Activated T-cell treated with anti-CD3 and anti-CD28 coated beads for 24 hours (primary cell): ENCODE measurements at places on chromosomes 11 and 22.

GRCh38 chr11:63369971-63370588 is 495 bp downstream of the SLC22A9 start:
- no peak for DNase-seq

DNA sequence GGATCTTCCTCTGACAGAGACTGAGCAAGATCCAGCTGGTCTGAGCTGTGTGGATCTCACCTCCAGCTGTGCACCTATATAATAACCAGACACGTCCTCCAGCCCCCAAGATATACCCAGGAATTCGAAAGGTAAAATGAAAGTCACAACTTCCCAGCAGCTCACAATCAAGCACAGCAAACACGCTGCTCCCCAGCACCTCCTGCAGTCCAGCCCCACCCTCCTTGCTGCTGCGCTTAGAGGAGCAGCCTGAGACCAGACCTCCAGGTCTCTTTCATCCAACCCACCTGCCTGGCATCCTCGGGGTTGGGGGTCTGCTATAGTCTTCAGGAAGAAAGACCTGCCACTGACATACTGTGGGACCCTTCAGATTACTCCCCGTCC is 3.0 kb upstream of the APOL4 start:
- no peak for DNase-seq

DNA sequence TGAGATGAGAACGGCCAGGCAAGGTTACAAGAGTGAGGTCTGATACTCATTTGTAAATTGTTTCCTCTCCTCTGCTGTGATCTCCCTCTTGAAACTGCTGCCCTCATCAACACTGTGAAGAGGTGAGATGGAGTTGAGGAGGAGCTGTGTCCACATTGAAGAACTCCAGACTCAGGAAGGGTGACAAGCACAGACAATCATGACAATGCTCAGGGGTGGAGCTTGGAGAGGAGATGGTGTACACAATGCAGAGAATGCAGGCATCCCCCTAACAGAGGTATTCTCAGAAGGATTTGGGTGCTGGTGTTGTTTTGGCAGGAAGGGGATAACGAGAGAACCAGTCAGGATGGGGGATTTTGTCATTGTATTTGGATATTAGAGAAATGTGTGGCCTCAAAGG is 21.5 kb upstream of the MMP7 start:
- no peak for DNase-seq

DNA sequence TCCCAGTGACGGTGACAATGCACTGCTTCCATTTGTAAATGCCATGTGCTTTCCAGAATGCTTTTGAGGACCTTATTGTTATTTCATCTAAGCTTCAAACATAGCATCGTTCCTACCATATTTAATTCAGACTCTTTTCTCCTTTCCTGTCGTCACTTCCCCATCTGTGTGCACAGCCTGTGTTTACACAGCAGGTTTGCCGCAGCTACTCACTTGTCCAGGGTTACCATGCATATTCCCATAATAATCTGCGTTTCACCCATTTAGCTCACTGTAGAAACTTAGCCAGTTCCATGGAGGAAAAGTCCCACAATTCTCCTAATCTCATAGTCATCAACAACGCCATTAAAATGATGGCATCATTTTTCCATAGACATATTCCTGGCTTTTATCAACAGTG is 48.0 kb downstream of the FLI1 start:
- no peak for DNase-seq

DNA sequence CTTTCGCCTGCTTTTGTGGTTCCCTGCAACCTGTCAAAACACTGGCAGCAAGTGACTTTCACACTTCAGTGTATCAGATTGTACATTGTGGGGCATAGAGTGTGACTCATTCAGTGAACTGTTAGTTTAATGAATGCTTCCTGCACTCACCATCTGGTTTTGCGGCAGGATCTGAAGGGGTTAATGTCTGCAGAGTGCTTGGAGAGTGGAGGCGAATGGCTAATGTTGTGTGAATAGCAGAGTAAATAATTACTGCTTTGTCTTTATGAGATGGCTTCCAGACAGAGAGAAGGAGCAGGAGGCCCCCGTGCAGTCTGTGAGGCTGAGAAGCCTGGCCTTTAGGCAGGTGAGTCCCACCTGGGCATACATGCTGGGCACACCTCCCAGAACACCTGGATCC is 454.3 kb upstream of the KIRREL3 start:
- no peak for DNase-seq

DNA sequence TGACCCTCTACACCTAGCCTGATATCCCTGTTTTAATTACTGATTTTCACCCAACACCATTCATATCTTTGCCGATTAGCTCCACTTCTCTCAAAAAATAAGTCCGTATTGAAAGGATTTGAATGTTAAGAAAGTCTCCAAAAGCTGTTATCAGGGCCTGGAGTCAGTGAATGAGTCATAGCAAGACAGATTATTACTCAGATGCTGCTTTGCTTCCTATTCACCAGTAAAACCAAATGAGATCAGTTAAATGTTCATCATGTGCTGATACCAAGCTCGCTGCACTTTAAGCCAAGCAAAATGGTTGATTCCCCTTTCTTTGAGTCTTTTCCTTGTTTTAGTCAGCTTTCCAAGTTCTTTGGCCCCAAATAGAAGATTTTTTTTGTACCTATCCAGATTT is 228.4 kb downstream of the FAT3 start:
- no peak for DNase-seq

- DNase-seq, result no peak
Measured at GRCh38 chr11:126366064-126366822, 10.8 kb downstream of the ST3GAL4 start.

- no peak for DNase-seq
Measured at GRCh38 chr11:15707971-15708370, 593.2 kb downstream of the INSC start.

DNA sequence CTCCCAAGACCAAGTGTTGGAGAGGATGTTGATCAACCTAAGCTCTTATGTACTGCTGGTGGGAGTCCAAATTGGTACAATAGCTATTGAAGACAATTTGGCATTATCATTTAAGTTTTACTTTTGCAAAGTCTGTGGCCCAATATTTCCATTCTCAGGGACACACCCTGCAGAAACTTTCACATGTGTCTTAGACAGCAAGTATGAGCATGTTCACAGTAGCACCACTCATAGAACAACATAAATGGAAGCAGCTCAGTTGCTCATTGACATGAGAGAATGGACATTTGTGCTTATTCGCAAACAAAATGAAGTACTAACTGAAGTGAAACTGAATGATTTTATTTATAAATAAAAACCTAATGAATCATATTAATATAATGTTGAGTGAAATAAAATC is 135.5 kb downstream of the NOX4 start:
- DNase-seq, result no peak

- DNase-seq, result no peak
Measured at GRCh38 chr11:69462106-69462951, 19.1 kb upstream of the LINC01488 start.

GRCh38 chr11:83070731-83071566 is 748 bp downstream of the RAB30 start:
- DNase-seq, result no peak

DNA sequence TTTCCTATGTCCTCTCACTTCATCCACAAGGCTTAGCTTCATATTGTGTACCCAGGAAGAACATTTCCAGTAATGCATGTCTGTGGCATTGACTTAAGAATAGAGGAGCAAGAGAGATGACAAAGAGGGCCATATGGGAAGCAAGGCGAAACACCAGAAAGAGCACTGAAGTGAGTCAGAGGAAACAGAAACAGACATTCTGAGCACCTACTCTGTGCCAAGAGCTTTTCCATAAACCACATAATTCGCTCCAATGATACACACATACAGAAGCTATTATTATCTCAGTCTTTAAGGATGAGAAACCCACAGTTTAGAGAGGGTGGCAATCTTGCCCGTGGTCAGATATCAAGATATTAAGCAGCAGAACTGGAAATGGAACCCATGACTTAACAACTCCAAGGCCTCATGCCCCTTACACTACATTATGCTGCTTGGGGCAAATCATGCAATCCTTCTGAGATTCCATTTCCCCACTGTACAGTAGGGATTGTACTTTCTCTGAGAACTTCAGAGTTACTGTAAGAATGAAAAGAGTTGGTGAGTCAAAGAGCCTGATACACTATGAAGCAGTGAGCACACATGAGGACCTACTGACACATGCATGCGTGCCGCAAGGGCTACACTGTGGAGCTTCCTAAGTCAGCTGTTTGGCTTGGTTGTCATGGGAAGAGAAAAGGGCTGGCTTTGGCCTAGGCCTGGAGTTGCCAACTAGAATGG is 126.6 kb downstream of the KCNC1 start:
- DNase-seq, result no peak

- no peak for DNase-seq
Measured at GRCh38 chr11:94424011-94424410, 22.8 kb upstream of the GPR83 start.

DNA sequence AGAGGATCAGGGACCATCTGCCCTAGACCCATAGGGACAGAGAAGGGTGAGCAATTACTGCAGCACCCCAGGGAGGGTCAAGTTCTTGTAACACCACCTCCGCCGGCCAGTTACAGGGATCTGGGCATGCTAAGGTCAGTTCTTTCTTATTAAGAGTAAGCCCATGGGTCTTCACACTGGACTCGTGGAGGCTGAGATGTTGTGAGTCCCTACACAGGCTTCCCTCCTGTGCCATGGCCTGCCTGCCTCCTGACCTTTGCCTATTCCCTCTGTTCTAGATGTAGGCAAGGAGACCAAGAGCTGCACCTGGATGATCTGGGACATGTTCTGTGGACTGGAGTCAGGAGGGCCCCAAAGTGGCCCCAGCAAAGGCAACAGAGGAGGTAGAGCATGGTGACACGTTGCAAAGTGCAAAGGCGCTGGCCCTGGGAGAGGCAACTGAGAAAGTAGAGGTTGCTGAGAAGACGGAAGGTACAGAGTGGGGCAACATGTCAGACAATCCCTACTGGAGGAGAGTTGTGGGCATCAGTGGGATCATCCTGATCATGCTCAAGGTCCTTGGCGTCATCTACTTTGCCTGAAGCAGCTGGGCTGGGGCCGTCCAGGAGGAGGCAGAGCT is 16.3 kb upstream of the GNAZ start:
- DNase-seq, result no peak

DNA sequence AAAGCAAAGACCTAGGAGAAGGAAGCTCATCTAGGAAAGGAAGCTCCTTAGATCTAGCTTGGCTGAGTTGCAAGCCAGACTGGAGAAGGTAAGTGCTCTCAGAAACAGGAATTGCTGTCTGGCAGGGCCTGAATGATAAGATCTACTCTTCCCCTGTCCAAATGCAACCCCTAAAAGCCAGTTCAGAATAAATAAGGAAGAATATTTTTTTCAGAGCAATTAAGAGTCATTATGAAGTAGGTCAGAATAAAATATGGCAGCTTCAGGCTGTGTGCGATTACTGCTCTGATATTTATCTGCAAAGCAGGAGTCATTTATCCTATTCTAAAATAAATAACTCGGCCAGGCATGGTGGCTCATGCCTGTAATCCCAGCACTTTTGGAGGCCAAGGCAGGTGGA is 82.1 kb downstream of the PIWIL4 start:
- DNase-seq, result no peak

- peak; percentile 65 for DNase-seq
Measured at GRCh38 chr22:26679003-26679629, 21.7 kb downstream of the MIAT start.

GRCh38 chr11:70667767-70668166 is 269.4 kb downstream of the CTTN start:
- DNase-seq, result no peak

- DNase-seq, result no peak
Measured at GRCh38 chr11:31969359-31969702, 121.5 kb upstream of the RCN1 start.

DNA sequence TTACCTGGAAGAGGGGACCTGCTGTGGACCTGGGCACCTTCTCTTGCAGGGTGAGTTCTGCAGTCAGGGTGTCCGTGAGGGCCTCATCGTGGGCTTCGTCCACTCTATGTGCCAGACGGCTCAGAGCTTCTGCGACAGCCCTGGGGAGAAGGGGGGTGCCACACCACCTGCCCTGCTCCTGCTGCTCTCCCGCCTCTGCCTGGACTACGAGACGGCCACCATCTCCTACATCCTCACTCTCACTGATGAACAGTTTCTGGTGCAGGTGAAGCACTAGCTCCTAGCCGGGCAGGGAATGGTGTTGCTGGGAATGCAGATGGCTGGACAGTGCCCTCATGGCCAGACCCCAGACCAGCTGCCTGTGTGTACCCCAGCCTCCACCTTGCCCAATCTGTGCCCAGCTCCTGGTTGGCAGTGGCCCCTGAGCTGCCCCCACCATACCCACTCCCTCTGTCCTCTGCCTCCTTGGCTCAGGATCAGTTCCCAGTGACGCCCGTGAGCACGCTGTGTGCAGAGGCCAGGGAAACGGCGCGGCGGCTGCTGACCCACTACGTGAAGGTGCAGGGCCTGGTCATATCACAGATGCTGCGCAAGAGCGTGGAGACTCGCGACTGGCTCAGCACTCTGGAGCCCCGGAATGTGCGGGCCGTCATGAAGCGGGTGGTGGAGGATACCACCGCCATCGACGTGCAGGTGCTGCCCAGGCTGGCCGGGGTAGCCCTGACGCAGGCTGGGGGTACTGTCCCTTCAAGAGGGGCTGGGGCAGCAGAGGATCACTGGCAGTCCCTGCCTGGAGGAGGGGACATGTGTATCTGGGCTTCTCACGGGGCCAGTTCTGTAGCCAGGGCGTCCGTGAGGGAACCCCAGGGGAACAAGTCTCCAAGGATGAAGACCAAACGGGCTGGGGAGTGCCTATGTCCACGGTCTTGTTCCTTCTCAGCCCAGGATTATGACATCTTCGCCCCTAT is 2.2 kb upstream of the TM7SF2 start:
- no peak for DNase-seq

DNA sequence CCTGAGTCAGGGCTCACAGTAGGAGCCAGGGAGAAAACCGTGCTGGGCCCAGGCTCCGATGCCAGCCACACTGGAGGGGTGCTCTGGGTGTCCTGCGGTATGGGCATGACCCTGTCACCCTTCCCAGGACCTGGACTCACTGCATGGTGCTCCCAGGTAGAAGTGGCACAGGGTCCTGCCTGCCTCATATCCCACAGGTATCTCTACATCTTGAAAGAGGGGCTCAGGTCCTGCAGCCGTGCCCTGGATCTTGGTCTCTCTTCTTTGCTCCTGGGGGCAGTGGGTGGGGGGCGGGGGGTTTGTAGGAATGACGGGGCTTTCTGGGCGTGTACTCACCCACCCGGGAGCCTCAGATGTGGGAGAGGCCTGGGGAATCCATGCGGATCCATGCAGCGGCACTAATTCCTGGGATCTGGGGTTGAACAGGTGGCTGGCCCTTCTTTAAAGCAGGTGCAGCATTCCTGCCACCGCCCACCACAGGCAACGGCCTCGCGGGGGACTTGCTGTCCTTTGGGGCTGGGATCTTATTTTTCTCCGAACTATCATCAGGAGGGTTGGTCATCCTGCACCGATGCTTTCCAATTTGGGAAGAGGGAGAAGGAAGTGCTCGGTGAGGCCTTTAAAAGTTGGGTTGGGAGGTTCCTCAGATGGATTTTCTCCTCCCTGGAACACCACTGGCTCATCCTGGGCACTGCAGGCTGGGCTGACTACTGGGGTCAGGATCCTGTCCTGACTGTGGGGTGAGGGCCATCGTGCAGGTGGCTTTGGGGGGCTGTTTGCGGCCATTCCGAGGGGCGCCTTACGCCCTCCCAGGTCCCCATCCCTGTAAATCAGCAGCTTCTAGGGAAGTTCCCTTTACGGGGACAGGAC is 886.4 kb downstream of the BRD1 start:
- no peak for DNase-seq

- no peak for DNase-seq
Measured at GRCh38 chr11:119404872-119405271, 18.1 kb downstream of the THY1 start.

- no peak for DNase-seq
Measured at GRCh38 chr11:126564566-126564965, 209.1 kb downstream of the ST3GAL4 start.
